ENCODE measurements at places on chromosomes 5 and 9. TPM values are rescaled to one million over a fixed set of nuclear protein-coding genes. Genes with fewer than 3 reads are reported as not detected.

SYK gene
- total RNA-seq, result 0.18 TPM

DNA sequence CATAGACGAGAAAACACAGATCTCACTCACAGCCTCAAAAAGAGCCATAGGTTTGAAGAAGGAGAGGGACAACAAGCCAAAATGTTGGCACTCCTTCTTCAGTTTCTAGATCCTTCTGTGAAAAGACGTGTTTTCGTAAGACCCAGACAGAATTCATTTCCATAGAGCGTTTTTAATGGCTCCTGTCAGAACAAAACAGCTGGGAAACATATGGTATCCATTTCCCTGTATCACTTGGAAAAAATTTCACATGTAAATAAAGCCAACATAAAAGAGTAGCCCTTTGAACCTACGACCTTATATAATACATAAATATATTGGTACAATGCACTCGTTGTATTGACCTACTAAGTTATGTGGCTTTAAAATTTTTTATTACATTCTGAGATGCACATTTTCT, 108.1 kb downstream of the SNCAIP start:
- DNase-seq, result no peak

DNA sequence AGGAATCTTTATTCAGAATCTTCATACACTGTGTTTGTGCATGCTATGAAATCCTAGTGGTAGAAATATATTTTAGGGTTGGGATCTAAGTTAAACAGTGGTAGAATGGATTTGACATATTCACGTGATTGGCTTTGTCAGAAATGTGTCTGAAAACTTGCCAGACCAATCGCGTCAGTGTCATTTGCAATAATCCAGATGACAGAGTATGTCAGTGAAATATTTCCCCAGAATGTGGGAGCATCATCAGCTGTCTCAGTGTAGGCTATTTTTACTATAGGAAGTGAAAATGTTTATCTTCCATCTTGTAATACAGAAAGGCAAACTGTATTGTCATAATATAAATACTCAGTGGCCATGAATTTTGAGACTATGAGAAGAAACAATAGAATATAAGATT, 220.6 kb upstream of the EDIL3 start:
- no peak for DNase-seq

CCL27 gene
- total RNA-seq, result not detected

PGM5 gene
- total RNA-seq, result not detected

SLC25A2 gene
- total RNA-seq, result 0.20 TPM

N4BP3 gene
- total RNA-seq, result 1.8 TPM

SHISAL2B gene
- not detected for total RNA-seq

Measured in activated T-helper 1 cell treated with anti-CD3 and anti-CD28 coated beads, Interleukin-12 subunit alpha, Interleukin-12 subunit beta, Interleukin-2, Interleukin-4 antibody, amounts not matched to agents 30 ng/mL and 10 ng/mL and 1 ng/mL, durations not matched to agents 14 hours and 24 hours and 36 hours (primary cell).